Spinal cord (tissue), 10 donors: ENCODE measurements at places on chromosomes 2 and 18.

GRCh38 chr2:150006591-150006990 lies 419.0 kb upstream of the MMADHC start:
- DNase-seq, result no peak

- peak; percentile 29 for DNase-seq
Observed at GRCh38 chr2:167140767-167141166, 252.5 kb downstream of the XIRP2 start.

GRCh38 chr2:9768388-9768787 lies 74.9 kb upstream of the TAF1B start:
- DNase-seq, result no peak

- DNase-seq, result no peak
Observed at GRCh38 chr2:128833664-128834027, 515.0 kb upstream of the HS6ST1 start.

DNA sequence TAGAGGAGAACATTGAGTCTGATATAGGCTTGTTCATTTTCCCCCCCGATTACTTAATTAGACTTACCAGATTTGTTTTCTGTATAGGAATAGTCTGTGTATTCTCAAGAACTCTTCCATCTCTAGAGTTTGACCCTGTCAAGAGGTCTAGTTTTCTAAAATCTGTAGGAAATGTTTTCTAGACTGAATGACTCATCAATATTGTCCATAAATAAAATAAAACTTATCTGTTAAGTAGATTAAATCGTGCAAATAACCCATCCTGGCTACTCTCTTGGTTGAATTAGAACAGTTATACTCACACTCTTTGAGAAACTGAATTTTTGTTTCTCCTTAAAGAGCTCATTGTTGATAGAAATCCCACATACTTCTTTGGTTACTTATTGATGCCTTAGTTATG lies 299.2 kb upstream of the CWC22 start:
- no peak for DNase-seq

DNA sequence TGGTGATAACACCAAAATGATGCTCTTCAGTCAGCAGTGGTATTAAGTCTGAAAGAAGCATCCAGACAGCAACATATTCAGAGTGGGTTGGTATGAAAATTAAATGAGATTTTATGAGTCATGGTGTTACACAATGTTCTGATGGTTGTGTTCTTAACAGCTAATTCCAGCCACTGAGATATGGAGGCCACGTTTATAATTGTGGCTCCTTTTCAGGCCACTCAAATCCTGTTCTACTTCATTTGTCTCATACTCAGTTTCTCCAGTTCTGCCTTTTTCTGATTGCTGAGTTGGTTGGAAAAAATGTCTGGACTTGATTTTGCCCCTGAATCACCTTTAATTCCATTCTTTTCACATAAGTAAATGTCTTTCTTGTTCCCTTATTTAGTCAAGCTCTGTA lies 162.7 kb upstream of the COL3A1 start:
- no peak for DNase-seq

DNA sequence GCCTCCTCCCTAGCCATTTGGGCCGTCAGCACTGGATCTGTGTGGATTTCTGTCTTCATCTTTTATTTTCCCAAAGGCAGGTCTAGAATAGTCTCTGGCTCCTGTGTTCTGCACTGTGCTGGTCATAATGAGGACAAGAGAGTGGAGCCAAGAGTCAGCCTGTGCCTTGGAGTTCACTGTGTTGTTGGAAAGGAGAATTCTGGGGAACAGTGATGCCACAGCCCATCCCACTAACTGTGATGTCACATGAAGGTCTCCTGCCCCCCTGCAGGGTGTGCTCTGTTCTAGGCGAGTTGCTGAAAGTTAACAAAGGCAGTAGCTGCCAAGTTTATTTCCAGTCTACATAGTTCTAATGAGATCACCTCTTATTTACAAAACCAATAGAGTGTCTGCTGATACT lies 248.5 kb downstream of the TPGS2 start:
- no peak for DNase-seq

GRCh38 chr2:50343150-50343830 lies 688.6 kb downstream of the NRXN1 start:
- peak; percentile 63 for DNase-seq

- DNase-seq, result no peak
Observed at GRCh38 chr2:127715778-127716449, 14.6 kb downstream of the SFT2D3 start.

DNA sequence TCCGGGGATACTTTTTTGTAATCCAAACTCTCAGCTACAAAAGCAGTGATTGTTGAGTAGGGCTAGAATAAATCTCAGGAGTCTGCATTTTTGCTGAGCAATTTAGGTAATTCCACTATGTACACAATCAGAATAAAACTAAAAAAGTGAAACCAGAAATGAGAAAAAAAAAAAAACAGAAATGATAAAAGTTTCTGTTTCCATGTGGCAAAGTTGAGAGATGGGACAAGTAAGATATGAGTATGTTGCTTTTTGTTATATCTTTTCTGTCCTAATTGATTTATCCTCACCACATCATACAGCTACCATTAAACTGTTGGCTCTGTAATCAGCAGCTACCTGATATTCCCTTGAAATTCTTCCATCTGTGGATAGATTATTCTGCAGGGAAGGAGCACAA lies 92.7 kb downstream of the VWC2L start:
- DNase-seq, result no peak

DNA sequence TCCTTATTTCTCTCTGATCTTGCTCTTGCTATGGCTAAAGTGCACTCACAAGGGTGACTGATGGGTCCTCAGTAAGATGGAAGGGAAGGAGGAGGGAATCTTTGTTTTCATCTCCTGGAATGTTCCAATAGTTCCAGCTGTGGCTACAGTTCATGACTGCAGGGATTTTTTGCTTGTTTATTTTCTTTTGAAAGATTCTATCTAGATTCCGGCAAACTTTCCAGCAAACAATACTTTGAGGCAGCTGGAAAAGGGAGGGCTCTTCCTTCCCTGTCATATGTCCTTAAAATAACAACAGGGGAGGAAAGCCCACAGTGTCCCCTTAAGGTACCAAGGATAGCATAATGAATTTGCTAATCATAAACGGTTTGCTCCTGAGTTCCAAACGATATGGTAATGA lies 111.3 kb upstream of the SLC14A2 start:
- DNase-seq, result no peak

GRCh38 chr2:30403592-30404312 lies 43.3 kb upstream of the LCLAT1 start:
- no peak for DNase-seq

GRCh38 chr2:131004446-131005209 lies 88.6 kb downstream of the FAM168B start:
- DNase-seq, result no peak

- DNase-seq, result peak; percentile 94
Observed at GRCh38 chr2:197268786-197269584, 41.6 kb downstream of the ANKRD44 start.

DNA sequence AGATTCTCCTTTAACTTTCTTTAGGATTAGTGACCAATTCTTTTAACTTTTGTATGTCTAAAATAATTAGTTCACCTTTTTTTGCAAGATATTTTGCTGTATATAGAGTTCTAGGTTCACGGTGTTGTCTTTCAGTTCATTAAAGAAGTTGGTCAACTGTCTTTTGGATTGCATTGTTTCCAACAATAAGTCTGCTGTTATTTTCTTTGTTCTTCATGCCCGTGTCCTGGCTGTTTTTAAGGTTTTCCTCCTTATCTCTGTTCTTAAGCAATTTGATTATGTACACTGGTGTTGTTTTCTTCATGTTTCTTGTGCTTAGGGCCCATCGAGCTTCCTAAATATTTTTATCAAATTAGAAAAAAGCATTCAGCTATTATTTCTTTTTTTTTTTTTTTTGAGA lies 54.4 kb downstream of the LBH start:
- DNase-seq, result no peak

GRCh38 chr2:121342751-121343150 lies 57.7 kb upstream of the TFCP2L1 start:
- DNase-seq, result no peak

DNA sequence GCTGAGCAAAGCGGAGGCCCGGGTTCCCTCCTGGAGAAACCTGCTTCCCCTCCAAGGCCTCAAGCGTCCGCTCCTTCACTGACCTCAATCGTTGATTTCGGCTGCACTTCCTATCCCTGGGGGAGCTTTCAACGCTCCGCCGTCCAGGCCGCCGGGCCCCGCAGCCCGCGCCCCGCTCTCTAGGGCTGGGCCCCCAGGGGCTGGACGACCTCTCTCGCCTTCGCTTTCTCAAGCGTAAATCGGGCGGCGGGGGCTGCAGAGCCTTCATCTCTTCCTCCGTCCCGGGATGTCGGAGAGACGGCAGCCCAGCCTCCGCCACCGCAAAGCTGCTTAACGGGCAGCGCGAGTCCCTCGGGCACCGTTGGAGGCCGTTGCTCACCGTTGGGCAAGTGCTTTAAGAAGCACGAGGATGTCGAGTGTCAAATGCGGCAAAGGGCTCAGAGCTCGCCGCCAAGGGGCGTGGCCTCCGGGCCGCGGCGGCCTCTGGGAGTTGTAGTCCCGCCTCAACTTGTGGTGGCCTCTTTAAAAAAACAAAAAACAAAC lies 8.5 kb downstream of the HES6 start:
- DNase-seq, result no peak

- no peak for DNase-seq
Observed at GRCh38 chr18:40867459-40867858, 1087.6 kb upstream of the PIK3C3 start.

- DNase-seq, result no peak
Observed at GRCh38 chr2:191863988-191864387, 17.1 kb upstream of the CAVIN2 start.

DNA sequence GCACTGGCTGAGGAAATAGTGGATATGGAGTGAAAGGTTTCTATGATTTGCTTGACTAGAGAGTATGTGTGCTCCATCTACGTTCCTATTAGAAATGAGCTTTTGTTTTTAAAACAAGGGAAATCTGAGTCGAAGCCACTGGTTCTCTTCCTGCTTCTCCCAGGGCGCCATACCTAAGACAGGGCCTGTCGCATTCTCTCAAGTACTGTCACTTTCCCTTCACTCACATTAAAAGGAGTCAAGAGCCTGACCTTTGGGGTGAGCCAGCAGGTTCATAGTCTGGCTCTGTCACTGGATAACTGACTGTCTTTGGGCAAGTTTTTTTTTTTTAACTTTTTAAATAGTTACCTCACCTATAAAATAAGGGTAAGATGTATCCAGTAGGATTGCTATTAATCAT lies 121.0 kb downstream of the MAP3K20 start:
- no peak for DNase-seq

DNA sequence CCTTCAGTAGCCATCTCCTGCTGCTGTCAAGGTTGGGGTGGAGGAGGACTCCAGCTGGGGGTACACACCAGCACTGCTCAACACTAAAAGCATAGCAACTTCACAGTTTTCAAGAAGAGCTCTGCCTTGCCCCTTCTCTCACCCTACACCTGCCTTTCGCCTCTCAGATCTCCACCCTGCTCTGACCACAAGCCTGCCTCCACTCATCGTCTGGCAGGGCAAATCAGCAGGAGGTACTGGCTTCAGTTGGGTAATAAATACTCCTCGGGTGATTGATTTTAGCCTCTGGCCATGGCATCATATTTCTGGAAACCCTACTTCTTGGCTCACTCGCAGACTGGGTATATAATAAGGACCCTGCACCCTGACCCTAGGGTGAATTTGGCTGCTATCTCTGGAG lies 3.1 kb upstream of the PRKAG3 start:
- no peak for DNase-seq

GRCh38 chr2:102417946-102418345 lies 5.0 kb upstream of the IL18RAP start:
- no peak for DNase-seq

DNA sequence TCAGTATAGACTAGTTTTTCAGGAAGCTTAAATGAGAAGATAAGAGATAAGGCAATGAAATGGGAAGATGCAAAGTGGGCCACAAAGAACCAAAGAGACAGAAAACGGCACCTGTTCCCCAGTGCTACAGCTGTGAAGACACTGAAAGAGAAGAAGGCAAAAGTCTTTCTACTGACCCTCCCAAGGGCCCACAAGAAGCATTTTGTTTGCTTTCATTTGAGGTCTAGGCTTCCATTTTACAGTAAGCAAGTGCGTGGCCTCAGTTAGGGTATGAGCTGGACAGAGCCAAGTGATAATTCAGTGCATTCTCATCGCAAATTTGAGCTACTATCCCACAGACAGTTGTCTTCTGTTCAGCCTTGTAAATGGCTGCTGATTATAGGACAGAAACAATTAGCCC lies 53.4 kb upstream of the STK17B start:
- no peak for DNase-seq

DNA sequence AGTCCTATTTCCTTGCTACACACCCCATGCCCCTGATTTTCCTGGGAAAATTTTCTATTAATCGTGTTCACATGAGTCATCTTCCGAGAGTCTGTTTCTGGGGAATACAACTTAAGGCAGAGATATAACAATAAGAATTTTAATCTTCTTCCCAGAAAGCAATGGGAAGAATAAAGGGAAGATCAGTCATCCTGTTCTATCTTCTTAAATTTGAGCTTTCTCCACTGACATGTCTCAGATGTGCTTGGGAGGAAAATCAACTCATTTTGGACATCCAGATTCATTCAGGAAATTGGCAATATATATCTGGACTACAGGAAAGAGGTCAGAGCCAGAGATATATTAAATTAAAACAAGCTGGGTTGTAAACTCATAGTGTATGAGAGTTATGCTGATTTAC lies 62.3 kb upstream of the SPAG16 start:
- no peak for DNase-seq

- DNase-seq, result no peak
Observed at GRCh38 chr2:120912101-120912985, 176.7 kb downstream of the GLI2 start.

DNA sequence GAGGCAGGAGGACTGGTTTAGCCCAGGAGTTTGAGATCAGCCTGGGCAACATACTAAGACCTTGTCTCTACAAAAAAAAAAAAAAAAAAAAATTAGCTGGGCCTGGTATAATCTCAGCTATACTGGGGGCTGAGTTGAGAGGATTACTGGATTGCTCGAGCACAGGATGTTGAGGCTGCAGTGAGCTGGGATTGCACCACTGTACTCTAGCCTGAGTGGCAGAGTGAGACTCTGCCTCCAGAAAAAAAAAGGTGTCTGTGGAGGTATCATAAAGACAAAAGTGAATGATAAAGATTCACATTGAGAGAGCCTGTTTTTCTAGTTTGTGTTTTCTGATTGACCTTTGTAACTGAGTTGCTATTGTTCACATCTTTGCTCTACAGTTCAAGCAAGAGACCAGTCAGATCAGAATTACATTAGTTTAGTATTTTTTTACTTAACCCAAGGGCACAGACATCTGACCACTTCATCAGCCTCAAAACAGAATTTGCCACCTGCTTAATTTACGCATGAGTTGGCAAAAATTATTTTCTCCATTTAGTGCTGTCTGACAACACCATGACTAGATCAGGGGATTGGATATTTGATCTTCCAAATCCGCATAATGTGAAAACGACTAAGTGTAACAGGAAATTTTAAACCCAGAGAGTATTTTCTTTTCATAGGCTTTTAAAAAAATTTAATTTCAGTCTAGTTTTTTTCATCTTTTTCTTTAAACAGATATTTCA lies 271.0 kb downstream of the TGIF1 start:
- no peak for DNase-seq

DNA sequence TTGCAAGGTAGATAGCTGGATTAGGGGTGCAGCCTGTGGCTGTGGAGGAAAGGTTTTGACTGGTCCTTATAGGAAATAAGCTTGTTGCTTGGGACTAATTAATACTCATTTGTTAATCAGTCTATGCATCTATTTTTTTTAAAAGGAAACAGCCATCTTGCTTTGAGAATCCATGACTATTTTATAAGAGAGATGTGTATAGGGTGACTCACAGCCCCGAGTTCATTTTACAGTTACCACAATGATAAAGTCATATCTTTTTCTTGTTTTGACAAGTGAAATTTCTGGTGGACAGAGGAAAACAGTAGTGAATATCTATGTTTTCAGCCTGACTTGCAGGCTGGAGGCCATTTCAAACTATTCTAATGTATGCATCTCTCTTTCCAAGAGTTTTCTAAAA lies 193.5 kb upstream of the CCDC68 start:
- DNase-seq, result no peak

- DNase-seq, result peak; percentile 54
Observed at GRCh38 chr2:231411831-231412617, 16.5 kb downstream of the B3GNT7 start.
